ENCODE measurements at places on chromosomes 3 and 15.

DNA sequence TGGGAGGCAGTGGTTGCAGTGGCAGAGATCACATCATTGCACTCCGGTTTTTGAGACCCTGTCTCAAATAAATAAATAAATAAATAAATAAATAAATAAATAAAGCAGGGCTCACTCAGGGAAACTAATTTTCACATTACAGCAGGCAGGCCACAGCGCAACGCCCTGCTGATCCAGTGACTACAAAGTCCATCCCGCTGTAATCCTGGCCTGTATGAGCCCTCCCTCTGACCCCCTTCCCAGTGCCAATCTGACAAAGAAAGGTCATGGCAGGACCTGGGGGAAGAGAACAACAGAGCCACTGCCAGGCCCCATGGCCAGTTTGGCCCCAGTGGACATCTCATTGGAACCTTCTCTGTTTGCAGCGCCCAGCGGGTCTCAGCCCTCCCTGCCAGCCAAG is 9.3 kb downstream of the SH3BP5 start:
- DNase-seq: no peak

DNA sequence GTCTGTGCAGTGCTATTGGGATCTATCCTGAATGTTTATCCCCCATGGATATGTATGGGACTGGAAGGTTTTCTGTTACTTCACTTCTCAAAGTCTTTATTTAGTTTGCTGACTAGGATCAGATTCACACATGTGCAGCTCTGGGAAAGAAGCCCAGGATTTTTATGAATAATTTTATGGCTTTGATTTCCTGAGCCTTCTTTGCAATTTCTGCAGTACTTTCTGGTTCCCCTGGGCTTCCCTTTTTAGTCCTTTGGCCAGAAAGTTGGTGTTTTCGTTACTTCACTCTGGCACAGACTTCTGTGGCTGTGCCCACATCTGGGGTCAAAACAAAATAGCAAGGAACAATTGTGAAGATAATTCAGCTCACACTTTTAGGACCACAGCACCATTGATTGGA is 721.0 kb downstream of the OTOL1 start:
- DNase-seq: no peak

GRCh38 chr3:72862314-72863090 is 14.3 kb upstream of the SHQ1 start:
- DNase-seq: no peak

- DNase-seq: no peak
These were observed 216.5 kb upstream of the PEX5L start for GRCh38 chr3:180253283-180253682.

- no peak for DNase-seq
These were observed 5.5 kb upstream of the ATP2B2 start for GRCh38 chr3:10510743-10511432.

DNA sequence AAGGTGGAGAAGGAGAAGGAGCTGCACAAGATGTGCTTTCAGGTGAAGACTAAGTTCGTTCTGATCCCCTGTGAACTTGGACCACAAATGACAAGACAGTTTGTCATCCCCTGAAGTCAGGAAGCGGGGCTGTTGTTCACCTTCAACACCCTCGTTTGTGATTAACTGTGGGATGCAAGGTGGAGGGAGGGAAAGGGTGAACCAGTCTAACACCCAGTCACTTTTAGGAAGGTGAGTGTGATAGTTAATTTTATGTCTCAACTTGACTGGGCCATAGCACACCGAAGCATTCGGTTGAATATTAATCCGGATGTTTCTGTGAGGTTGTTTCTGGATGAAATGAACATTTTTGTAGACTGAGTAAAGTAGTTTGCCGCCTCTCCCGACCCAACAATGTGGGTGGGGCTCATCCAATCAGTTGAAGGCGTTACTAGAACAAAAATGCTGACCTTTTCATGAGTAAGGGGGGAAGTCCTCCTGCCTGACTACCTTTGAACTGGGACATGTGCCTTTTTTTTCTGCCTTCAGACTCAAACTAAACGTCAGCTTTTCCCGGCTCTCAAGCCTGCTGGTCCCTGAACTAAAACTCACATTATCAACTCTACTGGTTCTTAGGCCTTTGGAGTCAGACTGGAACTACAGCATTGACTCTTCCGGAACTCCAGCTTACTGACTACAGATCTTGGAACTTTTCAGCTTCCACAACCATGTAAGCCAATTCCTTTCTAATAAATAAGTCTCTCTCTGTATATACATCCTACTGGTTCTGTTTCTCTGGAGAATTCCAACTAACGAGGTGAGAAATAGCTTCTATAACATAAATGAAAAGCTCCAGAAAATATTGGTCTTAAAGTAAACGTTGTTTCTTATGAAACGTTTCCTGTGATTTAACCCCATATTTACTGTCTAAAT is 264.0 kb upstream of the SLITRK3 start:
- no peak for DNase-seq

GRCh38 chr3:195036574-195036973 is 234.4 kb downstream of the XXYLT1 start:
- DNase-seq: no peak

- DNase-seq: no peak
These were observed 383.9 kb upstream of the DPH6 start for GRCh38 chr15:35929740-35930444.
